ENCODE measurements at places on chromosomes 13 and 19.
A peak's percentile ranks its signal among the peaks of the same experiment; 100 is the strongest.

DNA sequence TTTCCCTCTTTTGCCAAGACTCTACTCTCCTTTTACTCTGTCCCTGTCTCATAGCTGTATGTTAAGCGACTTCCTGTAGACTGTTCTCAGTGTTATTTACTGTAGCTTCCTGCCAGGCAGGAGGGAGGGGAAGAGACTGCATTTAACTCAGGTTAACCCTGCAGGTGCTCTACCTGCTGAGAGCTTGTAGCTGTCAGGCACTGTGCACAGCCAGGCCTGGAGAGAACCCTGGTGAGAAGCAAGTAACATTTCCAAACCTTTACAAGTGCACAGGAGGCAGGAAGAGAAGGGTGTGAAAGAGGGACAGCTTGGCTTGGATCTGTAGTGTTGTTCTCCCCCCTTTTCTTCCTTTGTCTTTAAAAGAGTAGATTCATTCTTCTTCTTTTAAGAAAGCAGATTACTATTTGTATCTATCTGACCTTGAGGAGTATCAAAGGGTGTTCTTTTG lies 167.1 kb downstream of the LMO7 start:
- DNase-seq: peak; percentile 0

- no peak for DNase-seq
These were observed 41.3 kb upstream of the SLC7A9 start for GRCh38 chr19:32910874-32911273.

DNA sequence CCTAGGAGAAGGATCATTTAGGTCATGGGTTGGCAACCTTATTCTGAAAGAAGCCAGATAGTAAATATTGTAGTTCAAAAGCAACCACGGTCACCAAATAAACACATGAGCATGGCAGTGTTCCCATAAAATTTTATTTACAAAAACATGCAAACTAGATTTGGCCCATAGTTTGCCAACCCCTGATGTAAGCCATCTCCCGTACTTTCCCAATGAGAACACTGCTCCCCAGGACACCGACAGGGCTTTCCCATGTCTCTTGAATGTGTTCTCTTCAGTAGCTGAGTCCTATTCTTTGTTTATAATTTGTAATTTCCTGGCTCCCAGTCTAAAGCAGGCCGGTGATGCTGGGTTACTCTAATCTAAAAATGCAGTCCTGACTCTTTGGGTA lies 239.6 kb downstream of the LHFPL6 start:
- no peak for DNase-seq

DNA sequence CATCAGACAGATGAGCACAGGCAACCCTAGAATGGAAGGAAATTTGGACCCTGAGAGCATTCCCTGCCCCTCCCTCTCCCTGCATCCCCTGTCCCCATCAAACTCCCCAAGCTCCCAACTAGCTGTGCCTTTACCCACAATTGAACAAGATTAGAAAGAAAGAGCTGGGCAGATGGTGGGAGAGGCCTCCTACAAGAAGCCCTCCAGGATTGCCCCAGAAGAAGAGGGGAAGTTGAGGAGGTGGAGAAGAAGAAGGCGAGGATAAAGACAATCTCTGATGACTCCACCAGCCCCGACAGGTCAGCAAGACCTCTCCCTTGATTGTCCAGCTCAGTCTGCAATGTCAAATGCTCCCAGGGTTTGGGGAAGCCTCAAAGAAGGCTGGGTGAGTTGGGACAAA lies 11.9 kb downstream of the UNC13A start:
- no peak for DNase-seq

DNA sequence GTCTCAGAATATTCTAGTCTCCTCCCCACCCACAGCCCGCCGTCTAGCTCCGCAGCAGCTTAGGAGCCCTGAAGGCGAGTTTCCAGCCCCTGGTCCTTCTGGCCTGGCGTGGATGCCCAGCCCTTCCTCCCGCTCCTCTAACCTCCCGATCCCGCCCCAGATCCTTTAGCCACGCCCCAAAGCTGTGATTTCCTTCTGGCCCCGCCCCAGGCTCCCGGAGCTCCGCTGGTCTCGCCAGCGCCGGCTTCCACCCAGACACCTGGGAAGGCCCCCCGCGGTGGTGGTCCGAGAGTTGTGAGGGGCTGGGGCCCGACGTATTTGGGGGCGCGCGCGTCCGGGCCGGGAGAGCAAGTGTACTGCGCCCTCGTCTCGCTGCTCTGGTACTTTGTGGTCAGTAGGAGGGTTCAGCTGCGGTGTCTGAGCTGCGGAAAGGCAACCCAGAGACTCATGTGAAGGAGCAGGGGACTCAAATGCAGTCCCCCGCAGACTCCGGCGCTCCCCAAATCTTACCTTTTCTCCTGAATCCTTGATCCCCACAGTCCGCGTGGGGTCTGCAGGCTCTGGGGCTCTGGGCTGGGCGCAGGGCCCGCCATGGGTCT lies at the start of gene CGB7:
CGB7 (minus strand) TSS at position 114 of the 599 bp plus-strand sequence. CDS start 2,374 bp downstream, outside the sequence.
- no peak for DNase-seq

GRCh38 chr19:48473161-48473966 lies 4.2 kb downstream of the CYTH2 start:
- no peak for DNase-seq

DNA sequence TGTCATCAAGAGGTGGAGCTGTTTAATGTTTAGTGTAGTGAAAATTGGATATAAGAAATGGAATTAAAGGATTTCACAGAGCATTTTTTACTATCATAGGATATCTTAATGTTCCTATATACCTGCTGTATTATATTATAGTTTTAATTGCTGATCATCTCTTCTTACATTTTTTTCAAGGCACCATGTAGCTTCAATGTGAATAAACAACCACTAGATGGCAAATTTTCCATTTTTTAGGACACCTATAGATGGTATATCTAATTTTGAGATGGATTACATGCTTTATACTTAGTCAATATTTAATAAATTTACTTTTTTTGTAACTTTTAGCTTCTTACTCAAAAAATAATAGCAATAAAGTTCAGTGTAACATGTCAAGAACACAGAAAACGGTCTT lies 9.0 kb upstream of the ATXN8OS start:
- DNase-seq: no peak

GRCh38 chr19:18204394-18205199 lies 755 bp upstream of the RAB3A start:
- DNase-seq: peak; percentile 78

DNA sequence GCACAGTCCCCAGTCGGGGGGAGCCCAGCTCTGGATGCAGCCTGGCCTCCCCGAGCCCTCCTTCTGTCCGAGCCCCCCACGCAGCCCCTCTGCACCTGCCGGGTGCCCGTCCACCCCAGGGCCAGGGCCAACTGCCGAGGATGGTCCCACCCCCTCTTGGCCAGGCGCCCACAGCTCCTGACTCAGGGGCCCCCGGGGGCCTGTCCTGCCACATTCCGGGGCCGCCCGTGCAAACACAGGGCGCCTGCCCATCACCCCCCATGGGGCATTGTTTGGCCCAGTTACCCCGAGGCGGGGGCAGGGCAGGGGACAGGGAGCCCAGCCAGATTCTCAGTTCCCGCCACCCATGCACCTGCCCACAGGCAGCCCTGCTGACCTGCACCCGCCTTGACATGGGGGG lies 5.3 kb upstream of the TCF3 start:
- no peak for DNase-seq

DNA sequence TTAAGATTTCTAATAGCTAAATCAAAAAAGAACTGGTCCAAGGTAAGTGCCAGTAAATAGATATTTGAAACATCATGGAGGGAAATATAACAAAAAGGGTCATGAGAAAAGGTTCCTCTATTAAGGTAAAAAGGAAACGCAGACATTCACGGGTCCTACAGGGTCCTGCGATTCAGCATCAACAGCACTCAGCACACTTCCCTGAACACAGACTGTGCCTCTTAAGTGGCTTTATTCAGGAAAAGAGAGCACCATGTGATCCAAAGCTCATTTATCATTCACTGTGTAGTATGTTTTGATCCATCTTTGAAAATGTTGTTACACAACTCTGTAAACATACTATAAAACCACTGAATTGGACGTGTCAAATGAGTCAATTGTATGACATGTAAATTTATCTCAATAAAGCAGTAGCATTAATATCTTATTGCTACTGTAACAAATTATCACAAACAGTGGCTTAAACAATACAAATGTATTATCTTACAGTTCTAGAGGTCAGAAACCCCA lies 33.7 kb downstream of the CRYL1 start:
- DNase-seq: no peak

- no peak for DNase-seq
These were observed 439.8 kb downstream of the ITGBL1 start for GRCh38 chr13:101892296-101892695.

DNA sequence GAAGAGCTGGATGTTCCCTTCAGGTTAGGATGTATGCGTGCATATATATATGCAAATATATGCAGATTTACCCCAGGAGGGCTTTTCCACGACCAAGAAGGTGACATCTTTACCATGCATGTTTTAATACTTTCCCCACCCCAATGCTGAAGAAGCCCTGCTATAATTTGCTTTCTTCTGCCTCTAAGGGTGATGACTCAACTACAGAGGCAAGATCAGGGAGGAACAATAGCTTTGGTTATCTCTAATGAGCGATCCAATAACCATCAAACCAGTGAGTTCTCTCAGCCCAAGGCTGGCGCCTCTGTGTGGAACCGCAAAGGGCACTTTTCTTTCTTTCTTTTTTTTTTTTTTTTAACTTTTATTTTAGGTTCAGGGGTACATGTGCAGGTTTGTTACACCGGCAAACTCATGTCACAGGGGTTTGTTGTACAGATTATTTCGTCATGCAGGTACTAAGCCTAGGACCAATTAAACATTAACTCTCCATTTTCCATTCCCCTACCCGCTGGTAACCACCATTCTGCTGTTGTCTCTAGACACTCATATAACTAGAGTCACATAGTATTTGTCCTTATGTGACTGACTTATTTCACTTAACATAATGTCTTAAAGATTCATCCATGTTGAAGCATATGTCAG lies 25.7 kb upstream of the UBE2L5 start:
- no peak for DNase-seq

- DNase-seq: no peak
These were observed 17.3 kb downstream of the SHANK1 start for GRCh38 chr19:50702158-50702870.

DNA sequence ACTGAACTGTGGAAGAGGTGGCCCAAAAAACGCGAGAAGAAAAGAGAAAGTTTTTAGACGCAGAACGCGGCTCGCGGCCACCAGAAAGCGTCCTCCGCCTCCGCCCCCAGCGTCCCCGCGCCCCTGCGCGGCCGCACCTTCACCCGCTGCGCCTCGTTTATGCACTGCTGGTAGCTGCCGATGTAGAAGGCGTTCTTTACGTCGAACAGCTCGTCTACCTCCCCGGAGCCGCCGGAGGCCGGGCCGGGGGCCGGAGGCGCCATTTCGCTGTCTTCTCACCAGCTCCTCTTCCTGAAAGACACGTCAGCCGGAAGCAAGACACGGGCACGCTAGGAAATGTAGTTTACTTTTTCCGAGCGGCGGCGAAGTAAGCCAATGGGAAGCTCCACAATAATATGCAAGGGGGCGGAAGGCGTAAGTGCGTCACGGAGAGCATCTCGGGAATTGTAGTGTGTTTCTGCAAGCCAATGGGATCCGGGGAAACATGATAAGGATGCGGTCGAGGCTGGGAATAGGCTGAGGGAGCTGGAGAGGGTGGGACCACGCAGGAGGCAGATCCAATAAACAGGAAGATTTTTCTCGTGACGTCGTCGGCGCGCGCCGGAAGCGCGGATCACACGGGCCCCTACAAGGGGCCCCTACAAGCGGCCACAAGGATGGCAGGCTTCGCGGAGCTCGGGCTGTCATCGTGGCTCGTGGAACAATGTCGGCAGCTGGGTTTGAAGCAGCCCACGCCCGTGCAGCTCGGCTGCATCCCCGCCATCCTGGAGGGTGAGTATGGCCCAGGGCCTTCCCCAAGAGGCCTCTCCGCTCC lies at the start of the genes COPE and DDX49:
COPE (minus strand) TSS at position 302 of the 814 bp plus-strand sequence; CDS start at position 263, 39 bp downstream.
DDX49 (plus strand) TSS at position 630 of the 814 bp plus-strand sequence; CDS start at position 657, 27 bp downstream.
- DNase-seq: peak; percentile 99

DNA sequence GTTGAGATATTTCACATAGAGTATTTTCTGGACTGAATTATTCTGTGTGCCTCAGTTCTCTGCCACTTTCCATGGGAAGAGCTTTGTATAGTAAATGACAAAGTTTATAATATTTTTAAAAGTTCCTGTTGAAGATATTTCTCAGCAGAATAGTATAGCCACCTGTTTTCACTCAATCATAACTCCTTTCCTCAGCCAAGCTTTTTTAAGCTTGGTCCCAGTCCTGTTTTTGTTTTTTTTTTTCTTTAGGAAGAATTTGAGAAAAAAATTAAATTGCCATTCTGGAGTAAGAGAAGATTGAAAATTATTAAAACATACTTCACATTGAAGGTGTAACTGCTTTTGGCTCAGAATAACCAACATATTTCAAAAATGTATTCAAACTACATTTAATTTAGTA lies 55.5 kb downstream of the ENOX1 start:
- DNase-seq: no peak

DNA sequence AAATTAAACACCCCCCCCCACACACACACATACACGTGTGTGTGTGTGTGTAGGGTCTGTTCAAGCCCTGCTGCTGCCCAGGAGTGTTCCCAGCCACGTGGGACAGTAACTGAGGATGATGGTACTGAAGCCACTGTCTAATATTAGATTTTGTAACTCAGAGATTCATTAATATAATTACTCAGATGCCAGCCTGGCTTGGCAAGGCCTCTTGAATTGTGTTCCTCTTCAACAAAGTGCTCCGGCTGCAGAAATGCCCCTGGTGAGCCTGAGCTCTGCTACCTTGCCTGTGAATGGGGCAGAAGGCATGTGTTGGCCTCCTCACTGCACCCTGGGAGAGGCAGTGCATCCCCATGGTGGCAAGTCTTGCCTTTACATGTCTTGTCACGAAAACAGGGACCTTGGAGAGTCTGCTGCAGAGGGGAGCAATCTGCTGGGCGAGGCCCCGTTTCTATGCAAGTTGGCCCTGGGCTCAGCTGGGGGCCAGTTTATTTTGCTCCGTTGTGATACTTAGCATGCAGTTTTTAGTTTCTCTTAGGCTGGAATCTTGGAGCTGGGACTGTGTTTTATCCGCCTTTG lies 44.0 kb downstream of the NFIX start:
- DNase-seq: no peak

- no peak for DNase-seq
These were observed 162.3 kb downstream of the KLF5 start for GRCh38 chr13:73220966-73221720.
